ENCODE measurements at places on chromosomes 16 and 17.

GRCh38 chr16:52618753-52619497 lies 72.0 kb upstream of the TOX3 start:
- DNase-seq: no peak

- DNase-seq: no peak
Observed at GRCh38 chr17:14790521-14790920, 474.6 kb downstream of the PMP22 start.

- DNase-seq: no peak
Observed at GRCh38 chr17:65853816-65854215, 292.4 kb upstream of the AXIN2 start.

- no peak for DNase-seq
Observed at GRCh38 chr16:12255473-12255872, 278.9 kb downstream of the SNX29 start.

DNA sequence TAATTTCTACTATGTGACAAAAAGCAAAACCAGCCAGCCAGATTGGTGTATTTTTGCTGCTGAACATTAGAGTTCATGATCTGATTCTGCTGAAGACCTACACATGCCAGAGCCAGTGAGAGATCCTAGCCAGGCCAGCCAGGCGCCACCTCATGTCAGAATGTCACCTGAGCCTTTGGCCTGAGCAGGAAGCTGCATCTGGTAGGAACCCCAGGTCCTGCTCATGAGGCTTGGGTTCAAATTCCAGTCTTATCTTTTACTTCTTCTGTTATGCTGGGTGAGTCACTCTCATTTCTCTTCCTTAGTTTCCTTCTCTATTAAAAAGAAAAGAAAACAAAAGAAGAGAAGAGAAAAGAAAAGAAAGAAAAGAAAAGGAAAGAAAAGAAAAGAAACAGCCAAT lies 585.1 kb upstream of the CDH5 start:
- no peak for DNase-seq

- DNase-seq: no peak
Observed at GRCh38 chr17:18954321-18954720, 2.4 kb downstream of the SLC5A10 start.

- DNase-seq: no peak
Observed at GRCh38 chr17:62714016-62714777, 86.7 kb downstream of the MRC2 start.

GRCh38 chr17:74682471-74683190 lies 30.1 kb downstream of the CD300LF start:
- DNase-seq: no peak

- DNase-seq: no peak
Observed at GRCh38 chr16:57656342-57656955, 11.7 kb upstream of the ADGRG3 start.

GRCh38 chr17:36701429-36702099 lies 100.2 kb downstream of the MRM1 start:
- DNase-seq: no peak

GRCh38 chr17:44966348-44967025 lies 1.6 kb downstream of the C1QL1 start:
- DNase-seq: no peak

DNA sequence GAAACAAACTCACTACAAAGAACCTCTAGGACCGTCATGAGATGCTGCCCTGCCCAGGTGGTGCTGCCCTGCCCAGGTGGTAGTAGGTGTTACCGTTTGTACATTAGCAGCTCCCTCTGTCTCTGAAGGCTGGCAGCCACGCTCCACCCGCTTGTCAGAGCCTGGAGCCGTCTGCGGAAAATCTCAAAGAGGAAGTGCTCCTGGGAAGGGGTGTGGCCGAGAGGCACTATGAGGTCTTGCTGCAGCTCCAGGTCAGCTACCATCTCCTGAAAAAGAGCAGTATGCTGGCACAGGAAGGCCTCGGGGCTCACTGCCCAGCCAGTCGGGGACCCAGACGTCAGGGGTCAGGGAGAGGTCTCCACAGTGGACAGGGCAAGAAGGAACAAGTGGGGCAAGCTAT lies 28.3 kb downstream of the ZNF276 start:
- peak; percentile 54 for DNase-seq

DNA sequence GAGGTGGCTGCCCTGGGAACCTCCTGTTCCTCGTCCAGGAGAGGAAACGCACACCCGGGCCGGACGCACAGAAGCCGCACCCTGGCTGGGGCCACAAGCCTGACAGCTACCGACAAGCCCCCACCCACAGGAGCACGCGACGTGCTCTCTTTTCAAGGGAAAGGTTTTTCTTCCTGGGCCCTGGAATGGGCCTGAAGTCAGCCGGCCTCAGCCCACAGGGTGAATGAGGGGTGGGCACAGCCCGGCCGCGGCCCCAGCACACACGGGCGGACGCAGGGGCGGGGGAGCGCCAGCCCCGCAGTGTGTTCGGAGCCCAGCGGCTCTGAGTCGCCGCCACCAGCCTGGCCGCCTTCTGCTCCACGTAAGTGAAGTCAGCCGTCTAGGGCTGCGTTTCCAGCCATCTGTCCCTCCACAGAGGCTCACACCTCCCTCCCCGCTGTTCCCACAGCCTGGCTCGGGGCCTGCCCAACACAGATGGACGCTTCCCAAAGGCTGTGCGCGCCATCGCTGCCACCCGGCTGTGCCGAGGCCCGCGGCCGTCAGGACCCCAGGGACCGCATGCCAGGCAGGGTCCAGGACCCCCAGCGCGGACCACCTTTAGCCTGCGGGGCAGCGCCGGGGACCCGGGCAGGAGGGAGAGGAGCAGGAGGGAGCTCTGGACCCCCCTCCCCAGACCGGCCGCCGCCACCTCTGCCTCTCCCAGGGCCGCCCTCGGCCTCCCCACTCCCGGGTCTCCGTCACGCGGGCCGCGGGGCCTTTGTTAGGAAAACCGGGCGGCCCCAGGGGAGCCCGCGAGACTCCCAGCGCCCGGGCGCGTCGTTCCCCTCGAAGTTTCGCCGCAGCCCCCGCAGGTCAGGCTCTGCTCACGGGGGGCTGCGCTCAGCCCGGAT lies 36.8 kb downstream of the CBFA2T3 start:
- no peak for DNase-seq

DNA sequence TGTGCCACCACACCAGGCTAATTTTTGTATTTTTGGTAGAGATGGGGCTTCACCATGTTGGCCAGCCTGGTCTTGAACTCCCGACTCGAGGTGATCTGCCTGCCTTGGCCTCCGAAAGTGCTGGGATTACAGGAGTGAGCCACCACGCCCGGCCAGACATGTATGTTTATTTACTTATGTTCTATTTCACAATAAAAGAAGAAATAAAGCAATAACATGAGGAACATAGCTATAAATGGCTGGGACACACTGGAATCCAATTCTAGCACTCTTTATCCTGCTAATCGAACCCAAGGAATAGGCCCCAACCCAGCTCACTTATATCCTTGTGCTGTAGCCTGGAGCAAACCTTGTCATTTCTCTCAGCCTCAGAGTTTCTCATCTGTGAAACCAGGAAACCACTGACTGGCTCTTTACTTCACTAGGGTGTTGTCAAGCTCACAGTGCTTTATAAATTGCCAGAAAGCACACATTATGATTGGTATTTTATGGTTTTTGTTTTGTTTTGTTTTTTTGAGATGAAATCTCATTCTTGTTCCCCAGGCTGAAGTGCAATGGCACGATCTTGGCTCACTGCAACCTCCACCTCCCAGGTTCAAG lies 4.3 kb upstream of the ODAD4 start:
- DNase-seq: no peak

- no peak for DNase-seq
Observed at GRCh38 chr17:80961541-80962330, 29.9 kb upstream of the CHMP6 start.

DNA sequence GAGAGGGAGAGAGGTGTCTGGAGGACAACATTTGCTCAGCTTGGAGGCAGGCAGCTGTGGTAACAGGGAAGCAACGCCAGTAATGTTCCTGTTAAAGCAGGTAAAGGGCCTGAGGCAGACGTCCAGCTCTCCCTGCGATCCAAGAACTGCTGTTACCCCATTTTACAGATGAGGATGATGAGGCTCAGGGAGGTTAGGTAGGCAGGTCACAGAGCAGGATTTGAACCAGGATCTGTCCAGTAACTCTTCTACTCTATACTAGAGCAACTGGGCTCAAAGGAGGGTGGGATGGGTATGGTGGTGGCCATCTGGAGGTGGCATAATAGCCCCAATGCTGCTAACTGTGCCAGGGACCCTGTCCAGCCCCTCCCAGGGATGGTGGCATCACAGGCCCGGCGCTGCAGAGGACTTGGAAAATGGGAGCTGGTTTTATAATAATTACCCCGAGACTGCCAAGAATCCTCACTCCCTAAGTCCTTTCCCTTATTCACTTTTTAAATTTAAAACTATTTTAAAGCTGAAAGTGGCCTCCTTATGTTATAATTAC lies 12.0 kb downstream of the CA7 start:
- no peak for DNase-seq

DNA sequence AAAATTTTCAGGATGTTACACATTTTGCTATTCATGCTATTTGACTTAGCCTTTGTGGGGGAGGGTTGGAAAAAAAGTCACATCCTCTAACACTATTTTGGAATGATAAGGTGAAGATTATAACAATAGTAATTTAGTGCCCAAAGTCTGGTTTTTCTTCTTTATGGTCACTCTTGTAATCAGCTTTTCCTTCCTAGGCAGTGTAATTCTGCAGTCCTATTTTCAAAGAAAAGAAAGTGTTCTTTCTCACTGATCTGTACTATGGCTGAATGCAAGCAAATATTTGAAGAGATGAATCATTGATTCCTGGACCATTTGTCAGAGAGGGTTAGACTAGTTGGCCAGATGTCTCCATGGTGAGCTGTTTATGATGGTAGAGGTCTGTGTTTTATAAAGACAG lies 8.4 kb downstream of the RSPRY1 start:
- no peak for DNase-seq

DNA sequence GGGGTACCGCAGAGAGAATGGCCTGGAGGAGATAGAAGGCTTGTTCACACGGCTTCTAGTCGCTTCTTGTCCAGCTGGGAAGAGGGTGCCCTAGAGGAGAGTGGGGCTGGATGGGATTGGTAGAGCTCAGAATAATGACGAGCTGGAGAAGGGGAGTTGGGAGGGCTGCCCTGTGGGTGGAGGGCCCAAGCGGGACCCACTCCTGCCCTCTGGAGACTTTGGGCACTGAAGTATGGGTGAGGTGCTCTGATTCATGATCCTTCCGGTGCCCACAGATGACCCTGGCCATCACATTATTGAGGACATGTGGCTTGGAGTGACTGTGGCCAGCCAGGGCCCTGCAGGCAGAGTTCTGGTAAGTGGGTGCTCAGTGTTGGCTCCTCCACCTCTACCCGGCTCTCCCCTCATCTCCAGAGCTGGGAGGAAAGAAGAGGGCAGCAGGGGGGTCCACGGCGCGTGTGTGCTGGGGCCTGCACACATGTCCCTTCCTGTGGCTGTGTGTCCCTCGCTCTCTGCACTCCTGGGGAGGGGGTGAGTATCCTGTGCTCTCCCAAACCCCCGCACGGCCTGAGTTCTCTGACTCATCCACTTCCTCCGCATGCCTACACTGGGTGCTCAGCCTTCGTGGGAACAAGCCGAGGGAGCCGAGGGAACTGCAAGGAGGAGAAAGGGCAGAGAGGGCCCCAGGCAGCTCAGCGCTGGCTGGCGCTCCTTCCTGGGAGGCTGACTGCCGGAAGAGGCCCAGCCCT lies 8.5 kb downstream of the ITGA3 start:
- DNase-seq: no peak

DNA sequence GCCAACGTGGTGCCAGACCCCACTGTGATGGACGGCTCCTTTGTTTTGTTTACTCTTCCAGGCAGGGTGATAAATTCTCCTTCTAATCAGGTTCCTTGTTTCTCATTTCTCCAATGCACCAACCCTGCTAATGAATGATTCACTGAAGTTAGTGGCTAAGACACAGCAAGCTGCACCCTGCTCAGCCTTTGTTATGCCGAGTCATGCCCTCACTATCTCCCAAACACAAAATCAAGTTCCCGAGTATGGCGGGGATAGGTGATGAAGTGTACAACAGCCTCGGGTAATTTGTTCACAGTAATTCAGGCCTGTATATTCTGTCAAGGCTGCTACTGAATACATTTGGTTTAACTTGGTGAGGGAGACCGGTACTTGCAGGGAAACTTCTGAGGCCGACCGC lies 83.8 kb upstream of the HS3ST4 start:
- DNase-seq: no peak

GRCh38 chr17:16922386-16923096 lies 49.4 kb downstream of the TNFRSF13B start:
- no peak for DNase-seq

DNA sequence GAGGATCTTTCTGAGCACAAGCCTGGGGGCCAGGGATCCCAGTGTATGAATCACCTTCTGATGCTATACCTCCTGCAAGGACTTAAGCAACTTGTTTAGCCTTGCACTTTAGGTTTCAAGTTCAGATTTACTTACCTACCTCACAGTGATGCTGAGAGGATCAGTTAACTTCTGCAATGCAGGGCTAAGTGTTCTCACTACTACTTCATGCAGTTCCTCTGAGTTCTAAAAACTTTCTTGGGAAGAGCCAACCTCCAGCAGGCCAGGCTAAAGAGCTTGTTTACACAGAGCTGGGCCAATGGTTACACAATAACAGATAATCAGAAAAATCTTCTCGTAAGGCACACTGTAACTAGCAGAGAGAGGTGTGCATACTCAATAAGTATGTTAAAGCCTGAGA lies 13.0 kb downstream of the VEZF1 start:
- DNase-seq: no peak

- no peak for DNase-seq
Observed at GRCh38 chr16:85987750-85988078, 88.8 kb downstream of the IRF8 start.

GRCh38 chr17:42844271-42844670 lies at the start of gene AOC2:
TSS of gene AOC2 (plus strand) at chr17:42844580. CDS start at chr17:42844627, 47 bp downstream.
- no peak for DNase-seq

DNA sequence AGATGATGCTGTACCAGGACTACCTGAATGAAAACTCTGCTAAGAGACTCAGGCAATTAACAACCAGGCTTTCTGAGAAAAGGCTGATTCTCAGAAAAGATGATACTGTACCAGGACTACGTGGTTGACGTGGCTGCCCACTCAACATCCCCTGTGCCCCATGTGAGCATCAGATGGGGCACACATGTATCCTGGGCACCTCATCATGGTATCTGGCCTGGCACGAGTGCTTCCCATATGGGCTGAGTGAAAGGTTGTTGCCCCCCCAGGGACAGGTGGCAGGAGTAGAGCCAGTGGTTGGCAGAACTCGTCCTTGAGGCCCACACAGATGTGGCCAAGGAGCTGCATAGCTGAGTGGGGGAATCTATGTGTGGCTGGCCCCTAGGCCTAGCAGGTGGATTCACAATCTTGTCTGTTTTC lies 3.5 kb upstream of the CES4A start:
- DNase-seq: no peak

DNA sequence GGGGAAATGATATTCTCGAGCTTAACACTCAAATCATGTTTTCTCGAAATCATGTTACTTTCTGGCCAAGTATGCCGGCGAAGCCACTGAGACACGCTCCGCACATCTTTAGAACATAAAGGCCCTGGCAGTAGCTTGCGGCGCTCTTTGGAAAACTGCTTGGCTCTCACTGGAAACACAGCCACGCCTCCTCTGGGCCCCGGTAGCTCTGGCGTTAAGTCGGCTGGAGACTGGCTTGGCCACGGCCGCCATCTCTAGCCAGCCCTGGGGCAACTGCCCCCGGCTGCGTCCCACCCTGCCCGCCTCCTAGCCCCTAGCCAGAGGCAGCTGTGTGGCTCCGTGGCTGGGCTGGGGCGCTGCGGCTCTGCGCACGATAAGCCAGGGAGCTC lies 9.2 kb upstream of the BAIAP2 start:
- peak; percentile 46 for DNase-seq

Data from stomach (tissue), 19 donors.